Fibroblast of lung (primary cell): ENCODE measurements at places on chromosomes 6 and 20. TPM values are rescaled to one million over a fixed set of nuclear protein-coding genes. Genes with fewer than 3 reads are reported as not detected.

- DNase-seq: no peak
Measured at GRCh38 chr6:35967076-35967774, 46.3 kb upstream of the SRPK1 start.

- no peak for DNase-seq
Measured at GRCh38 chr6:7649037-7649810, 59.2 kb downstream of the SNRNP48 start.

C20orf204 gene
- 0.26 and 0.66 TPM in 2 replicates for total RNA-seq

GRCh38 chr6:54695815-54696214 lies 150.8 kb upstream of the FAM83B start:
- DNase-seq: no peak

TCF15 gene
- total RNA-seq: not detected in 2 replicates
